HuH-7.5 (cell line): ENCODE measurements at places on chromosomes 5 and 9.
A peak's percentile ranks its signal among the peaks of the same experiment; 100 is the strongest.

- no peak for DNase-seq
These were observed 216.4 kb downstream of the CACNA1B start for GRCh38 chr9:138094028-138094427.

DNA sequence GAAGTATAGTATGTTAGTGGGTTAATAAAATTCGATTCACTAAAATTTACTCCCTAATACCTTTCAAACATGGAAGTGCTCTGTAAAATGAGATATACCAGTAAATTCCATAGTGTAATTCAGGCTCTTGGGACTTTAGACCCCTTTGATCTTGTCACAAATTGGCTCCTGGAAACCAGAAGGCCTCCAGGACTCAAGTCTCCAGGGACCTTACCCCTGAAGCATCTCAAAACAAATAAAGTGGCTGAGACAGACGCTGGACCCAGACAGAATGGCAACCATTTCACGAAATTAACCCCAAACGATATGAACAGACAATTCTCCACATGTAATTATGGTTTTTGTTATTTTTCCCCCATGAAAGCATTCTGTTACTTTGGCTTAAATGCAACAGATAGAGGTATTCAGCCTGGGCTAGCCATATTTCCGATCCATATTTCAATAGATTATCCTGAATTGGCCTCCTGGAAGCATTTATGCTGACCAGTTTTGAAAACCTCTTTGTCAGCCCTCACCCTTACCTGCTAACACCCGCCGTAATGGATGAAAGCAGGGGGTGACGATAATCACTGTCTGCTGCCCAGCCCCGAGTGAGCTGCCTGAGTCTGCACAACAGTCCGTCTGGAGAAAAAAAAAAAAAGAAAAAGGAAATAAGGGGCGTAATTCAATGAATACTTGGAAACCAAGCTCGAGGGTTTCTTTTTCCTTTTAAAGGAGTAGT lies 34.1 kb upstream of the EFNA5 start:
- DNase-seq = no peak

GRCh38 chr9:126160067-126160853 lies 166.4 kb upstream of the MVB12B start:
- no peak for DNase-seq

- DNase-seq = no peak
These were observed 545.4 kb upstream of the TLE4 start for GRCh38 chr9:79026316-79026715.

- no peak for DNase-seq
These were observed 6.0 kb downstream of the RAPGEF6 start for GRCh38 chr5:131628990-131629389.

- no peak for DNase-seq
These were observed 6.3 kb downstream of the TOR2A start for GRCh38 chr9:127728808-127729207.

DNA sequence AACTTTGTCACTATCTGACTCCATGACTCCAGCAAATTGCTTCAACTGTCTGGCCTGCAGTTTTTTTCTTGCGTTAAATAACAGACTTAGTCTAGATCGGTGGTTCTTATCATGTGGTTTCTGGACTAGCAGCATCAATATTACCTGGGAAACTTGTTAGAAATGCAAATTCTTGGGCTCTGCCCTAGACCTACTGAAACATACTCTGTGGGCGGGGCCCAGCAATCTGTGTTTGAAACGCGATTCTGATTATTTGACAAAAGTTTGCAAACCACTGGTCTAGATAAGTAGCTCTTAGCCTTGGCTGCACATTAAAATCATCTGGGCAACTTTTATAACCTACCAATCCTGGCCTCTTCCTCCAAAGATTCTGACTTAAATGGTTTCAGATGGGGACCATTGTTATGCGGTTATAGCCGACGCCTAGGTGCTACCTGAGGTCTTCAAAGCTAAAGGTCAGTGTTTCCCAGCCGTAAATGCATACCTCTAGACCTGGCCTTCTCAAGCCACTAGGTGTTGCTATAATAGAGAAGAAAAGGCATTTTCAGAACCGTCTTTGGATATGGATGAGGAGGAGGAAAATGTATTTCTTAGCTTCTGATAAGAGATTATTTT lies 74.0 kb downstream of the C9orf85 start:
- DNase-seq = no peak

- no peak for DNase-seq
These were observed 46.2 kb upstream of the FSD1L start for GRCh38 chr9:105401651-105402050.

DNA sequence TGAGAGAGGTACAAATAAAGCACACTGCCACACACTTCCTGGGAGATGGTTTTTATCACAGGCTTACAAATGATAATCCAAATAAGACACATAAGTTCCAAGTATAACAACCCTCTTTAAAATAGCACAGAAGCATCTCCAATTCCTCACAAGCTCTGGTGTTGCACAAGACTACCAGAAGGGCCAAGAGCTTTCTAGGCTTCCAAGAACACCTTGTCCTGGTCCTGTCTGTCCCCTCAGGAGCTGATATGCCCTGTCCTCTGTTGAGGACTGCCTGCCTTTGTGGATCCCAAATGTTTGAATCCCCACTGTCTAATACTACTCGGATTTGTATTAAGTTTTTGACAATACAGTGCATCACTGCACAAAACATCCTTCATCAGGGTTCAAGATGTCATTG lies 110.1 kb downstream of the SPOCK1 start:
- DNase-seq = no peak

DNA sequence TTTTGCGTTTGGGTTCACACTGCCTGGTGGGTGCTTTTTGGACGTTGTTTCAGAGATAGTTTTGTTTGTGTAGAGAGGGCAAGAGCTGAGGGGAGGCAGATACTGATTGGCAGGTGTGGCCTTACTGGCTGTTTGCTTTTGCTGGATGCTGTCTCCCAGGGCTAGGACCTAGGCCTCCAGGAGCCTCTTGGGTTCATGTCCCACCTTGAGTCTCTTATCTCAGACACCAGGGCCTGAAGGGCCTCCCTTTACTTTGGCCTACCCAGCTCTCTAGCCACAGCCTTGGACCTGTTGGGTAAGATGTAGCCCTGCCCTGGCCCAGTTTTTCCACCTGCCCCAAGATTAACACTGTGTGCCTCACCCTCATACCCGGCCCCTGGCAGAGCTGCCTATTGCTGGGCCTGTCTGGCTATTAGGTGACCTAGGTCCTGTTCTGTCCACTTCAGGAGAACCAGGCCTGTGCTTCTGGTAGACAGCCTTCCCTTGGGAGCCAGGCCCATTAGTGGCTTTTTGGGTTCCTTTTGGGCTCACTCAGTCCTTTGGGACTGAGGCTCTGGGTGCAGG lies 13.4 kb downstream of the PTPA start:
- no peak for DNase-seq

GRCh38 chr5:148957591-148958202 lies 105.2 kb downstream of the SH3TC2 start:
- DNase-seq = no peak

GRCh38 chr5:34699155-34700077 lies 43.3 kb downstream of the RAI14 start:
- DNase-seq = no peak

- no peak for DNase-seq
These were observed 96.2 kb upstream of the IL6ST start for GRCh38 chr5:56090793-56091460.

DNA sequence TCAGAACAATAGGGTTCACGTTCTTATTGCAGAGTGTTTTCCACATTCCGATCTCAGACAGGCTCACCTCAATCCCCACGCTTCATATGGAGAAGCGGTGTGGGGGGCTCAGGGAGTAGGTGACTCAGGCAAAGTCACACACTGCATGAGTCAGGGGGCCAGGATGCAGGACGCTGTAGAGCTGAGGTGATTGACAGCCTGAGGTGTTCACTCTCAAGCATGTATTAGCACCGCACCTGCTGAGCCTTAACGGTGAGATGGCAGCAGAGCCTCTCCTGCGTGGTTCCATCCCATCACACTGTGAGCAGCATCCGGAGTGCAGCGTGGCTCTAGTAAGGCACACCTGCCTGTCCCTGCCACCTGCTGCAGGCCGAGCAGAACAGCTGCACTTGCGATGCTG lies 194.0 kb downstream of the IRX2 start:
- no peak for DNase-seq

GRCh38 chr9:92715488-92716231 lies 45.7 kb upstream of the IPPK start:
- DNase-seq = no peak

- no peak for DNase-seq
These were observed 86.9 kb downstream of the BASP1 start for GRCh38 chr5:17304282-17304681.

- no peak for DNase-seq
These were observed 891.4 kb upstream of the C9orf72 start for GRCh38 chr9:28464481-28465216.

GRCh38 chr5:122150215-122150614 lies 20.9 kb downstream of the ZNF474 start:
- DNase-seq = no peak

- DNase-seq = peak; percentile 49
These were observed 36.6 kb upstream of the RAPGEF1 start for GRCh38 chr9:131776473-131776872.

DNA sequence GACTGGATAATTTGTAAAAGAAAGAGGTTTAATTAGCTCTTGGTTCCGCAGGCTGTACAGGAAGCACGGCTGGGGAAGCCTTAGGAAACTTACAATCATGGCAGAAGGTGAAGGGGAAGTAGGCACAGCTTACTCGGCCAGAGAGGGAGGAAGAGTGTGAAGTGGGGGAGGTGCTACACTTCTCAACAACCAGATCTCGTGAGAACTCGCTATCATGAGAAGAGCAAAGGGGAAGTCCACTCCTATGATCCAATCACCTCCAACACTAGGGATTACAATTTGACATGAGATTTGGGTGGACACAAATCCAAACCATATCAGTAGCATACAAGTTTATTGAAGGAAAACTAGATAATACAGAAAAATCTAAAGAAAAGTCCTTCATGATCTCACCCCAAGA lies 39.9 kb downstream of the NEURL1B start:
- no peak for DNase-seq

- peak; percentile 71 for DNase-seq
These were observed 24.7 kb upstream of the RXRA start for GRCh38 chr9:134301387-134302129.

- DNase-seq = no peak
These were observed 1326.0 kb upstream of the C9orf72 start for GRCh38 chr9:28899267-28899666.

DNA sequence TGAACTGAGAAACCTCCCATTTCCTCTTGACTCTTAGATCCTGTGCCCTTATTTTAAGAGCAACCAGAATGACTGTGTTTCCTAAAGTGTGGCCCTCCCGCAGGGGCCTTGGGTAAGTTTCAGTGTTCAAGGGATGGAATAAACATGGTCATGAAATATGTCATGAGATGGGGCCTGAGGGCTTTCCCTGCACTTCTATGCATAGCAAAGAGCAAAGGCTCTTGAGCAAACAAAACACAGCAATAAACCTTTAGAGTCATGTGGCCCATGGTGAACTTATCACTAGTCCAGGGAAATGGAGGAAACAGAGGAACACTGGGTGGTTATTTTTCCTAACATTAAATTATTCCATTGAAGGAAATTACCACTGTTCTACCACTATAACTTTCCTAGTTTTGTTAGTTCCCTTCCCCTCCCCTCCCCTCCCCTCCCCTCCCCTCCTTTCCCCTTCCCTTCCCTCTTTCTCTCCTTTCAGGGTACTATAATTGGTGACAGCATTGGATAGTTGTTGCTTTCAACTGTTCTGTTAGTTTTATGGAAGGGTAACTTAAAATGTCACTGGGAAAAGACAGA lies 72.4 kb downstream of the CTSL start:
- no peak for DNase-seq

GRCh38 chr9:130866474-130866965 lies 30.1 kb downstream of the QRFP start:
- peak; percentile 60 for DNase-seq

DNA sequence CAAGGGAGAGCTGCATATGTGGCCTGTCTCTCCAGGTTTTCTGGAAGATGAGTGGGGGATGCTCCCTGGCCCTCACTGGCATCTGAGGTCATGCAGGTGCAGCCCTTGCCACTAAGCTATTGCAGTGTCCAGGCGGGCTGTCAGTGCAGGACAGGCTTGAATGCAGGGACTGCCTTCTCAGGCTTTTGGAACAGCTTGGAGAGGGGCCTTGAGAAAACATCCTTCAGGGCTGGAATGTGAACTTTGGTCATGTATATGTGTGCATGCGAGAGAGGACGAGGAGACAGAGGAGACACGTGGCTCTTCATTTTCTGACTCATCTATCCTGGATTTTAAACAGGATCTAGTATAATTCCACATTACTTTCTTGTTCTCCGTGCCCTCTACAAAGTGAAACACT lies 90.3 kb downstream of the MACROH2A1 start:
- no peak for DNase-seq

GRCh38 chr9:98866435-98867102 lies 59.1 kb downstream of the GALNT12 start:
- no peak for DNase-seq

- DNase-seq = no peak
These were observed 1.3 kb upstream of the PROP1 start for GRCh38 chr5:177997319-177997670.

DNA sequence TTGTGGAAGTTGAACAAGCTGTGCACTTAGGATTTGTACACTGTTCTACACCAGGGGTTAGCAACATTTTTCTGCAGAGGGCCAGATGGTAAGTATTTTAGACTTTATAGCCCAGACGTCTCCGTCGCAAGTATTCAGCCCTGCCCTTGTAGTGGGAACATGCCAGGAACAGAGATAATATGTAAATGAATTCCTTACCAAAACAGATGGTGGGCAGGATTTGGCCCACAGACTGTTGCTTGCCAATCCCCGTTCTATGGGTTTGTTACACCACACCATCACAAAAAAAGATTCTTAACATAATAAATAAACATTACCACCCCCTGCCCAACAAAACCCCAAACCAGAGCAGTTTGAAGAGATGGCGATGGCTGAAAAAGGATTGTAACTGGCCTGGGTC lies 74.3 kb downstream of the AMBP start:
- no peak for DNase-seq

GRCh38 chr9:6759185-6759977 lies 1.6 kb downstream of the KDM4C start:
- no peak for DNase-seq

DNA sequence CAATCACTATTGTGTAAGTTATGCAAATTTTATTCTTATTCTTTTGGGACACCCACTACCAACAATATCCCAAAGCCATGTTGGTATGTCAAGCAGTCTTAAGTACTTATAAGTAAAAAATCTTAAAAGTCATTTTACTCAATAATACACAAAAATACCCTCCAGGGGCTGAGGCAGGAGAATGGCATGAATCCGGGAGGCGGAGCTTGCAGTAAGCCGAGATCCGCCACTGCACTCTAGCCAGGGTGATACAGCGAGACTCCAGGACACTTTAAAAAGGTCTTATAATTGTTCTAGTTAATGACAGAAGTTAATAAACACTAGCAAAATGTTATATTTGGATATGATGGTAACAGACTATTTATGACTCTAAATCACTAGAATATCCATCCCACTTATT lies 16.8 kb downstream of the CLINT1 start:
- no peak for DNase-seq

GRCh38 chr9:89880161-89880560 lies 275.3 kb downstream of the GADD45G start:
- no peak for DNase-seq

GRCh38 chr9:91426123-91426745 lies 2.6 kb upstream of the NFIL3 start:
- peak; percentile 67 for DNase-seq
